Keratinocyte (primary cell): ENCODE measurements at places on chromosomes 6 and 20.

GRCh38 chr20:54524849-54525248, 49.5 kb downstream of the DOK5 start:
- DNase-seq = no peak

DNA sequence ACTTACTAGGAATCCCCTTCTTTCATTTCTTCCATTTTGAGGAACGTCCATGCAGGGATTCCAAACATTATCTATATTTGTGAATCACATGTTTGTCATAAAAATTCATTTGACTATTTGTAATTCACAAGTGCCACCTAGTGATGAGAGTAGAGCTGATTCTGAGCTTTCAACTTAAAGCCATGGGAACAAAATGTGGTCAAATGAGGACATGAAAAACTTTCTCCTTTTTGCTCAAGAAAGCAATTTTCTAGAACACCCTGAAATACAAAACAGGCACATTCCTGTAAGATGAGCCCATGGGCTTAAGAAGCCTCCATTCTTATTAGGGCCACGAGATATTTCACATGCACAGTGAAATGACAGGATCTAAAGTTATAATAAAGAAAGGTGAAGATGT, 12.3 kb downstream of the MAP3K7 start:
- no peak for DNase-seq

DNA sequence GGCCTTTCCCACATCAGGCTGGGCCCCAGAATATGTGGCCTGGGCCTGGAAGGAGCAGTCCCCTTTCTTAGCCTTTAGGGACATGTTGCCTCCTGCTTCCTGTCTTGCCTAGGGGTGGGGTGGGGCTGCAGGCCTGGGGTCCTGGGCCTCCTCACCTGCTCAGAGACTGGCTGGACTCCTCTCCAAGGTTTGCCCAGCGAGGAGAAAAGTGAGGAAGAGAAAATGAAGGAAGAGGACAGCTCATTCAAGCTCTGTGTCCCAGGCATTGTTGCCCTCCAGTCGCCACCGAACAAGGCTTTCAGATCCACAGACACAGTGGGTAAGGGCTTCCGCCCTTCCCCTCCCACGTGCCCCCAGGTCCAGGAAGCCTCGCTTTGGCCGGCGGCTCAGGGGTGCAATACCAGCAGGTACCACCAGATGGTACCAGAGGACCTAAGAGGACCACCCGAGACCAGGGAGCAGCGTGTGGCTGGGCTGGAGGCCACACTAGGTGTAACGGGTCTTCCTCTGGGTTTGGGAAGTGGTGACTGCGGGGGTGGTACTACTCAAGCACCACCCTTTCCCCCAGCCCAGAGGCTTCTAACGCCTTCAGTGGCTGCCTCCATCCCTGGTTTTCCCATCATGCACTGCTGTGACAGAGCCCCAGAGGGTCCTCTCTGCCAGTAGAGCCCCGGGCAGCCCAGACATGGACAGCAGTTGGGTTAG, 5.5 kb upstream of the BAK1 start:
- no peak for DNase-seq

DNA sequence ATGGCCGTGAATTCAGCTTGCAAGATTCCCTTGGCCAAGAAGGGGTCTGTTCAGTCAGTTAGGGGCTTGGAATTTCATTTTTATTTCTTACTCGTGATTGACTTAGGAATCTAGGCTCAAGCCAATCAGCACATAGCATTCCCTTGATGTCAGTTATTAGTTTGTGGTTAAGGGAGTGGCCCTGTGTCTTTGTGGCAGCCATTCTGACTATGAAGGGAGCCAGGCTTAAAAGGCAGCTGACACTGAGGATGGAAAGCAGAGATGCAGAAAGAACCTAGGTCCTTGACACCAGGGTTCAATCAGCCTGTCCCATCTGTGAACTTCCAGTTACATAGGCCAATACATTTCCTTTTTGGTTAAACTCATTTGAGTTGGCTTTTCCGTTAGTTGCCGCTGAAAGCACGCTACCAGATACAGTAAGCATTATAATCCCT, 48.1 kb downstream of the MCUR1 start:
- DNase-seq = no peak
